SK-N-MC (cell line): ENCODE measurements at places on chromosomes 7 and 10.

- no peak for DNase-seq
These were observed 45.7 kb upstream of the ARID5B start for GRCh38 chr10:61855771-61856170.

GRCh38 chr7:154287356-154287755, 235.2 kb downstream of the DPP6 start:
- DNase-seq = no peak

DNA sequence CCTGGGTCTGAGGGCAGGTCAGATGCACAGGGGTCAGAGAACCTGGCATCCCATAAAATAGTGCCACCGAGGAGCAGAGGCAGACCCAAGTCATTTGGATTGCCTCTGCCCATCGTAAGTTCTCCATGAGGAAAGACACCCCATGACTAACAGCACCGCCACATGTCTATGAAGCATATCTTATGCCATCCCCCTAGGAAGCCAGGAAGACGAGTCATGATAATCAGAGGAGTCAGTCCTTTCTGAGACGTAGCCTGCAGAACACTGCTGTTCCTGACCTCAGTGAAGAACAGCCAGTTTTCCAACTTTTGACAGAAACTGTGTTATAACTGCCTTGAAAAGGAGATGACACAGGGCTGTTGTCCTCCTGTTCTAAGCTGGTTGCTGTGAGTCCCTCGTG, 51.2 kb downstream of the INSYN2A start:
- no peak for DNase-seq

GRCh38 chr7:95901006-95901405, 128.7 kb downstream of the DYNC1I1 start:
- no peak for DNase-seq

DNA sequence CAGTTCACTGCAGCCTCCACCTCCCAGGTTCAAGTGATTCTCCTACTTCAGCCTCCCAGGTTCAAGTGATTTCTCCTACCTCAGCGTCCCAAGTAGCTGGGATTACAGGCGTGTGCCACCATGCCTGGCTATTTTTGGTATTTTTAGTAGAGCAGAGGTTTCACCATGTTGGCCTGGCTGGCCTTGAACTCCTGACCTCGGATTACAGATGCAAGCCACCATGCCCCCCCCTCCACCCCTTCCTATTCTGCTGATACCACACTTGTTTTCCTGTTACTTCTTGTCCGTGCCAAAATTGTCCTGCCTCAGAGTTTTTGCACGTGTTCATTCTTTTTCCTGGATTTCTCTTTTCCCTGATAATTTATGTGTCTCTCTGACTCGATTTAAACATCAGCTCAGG, 62.5 kb downstream of the R3HCC1L start:
- no peak for DNase-seq

GRCh38 chr10:79223091-79224048, 123.9 kb upstream of the PPIF start:
- no peak for DNase-seq

DNA sequence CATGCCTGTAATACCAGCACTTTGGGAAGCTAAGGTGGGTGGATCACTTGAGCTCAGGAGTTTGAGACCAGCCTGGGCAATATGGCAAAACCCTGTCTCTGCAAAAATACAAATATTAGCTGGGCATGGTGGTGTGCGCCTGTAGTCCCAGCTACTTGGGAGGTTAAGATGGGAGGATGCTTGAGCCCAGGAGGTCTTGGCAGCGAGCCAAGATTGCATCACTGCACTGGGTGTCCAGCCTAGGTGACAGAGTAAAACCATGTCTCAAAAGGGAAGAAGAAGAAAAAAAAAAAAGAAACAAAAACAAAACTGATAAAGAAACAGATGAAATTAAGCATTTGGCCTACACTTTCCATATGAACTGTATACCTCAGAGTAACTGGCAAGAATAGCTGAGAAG, 319.2 kb downstream of the PARD3 start:
- no peak for DNase-seq

DNA sequence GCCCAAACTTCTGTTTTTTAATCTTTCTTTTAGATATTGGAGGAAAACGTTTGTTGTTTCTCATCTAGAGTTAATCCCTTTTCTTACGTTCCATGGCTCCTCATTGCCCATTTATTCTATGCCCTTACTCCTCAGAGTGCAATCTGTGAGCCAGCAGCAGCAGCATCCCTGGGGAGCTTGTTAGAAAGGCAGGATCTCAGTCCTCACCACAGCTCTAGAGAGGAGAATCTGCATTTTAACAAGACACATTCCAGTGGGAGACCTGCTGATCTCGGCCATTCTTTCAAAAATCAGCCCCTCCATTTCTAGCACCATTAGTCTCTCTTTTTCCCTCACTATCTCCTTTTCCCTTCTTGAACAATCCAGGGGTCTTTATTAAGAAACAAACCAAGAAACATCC, 84.4 kb upstream of the NOBOX start:
- DNase-seq = no peak

DNA sequence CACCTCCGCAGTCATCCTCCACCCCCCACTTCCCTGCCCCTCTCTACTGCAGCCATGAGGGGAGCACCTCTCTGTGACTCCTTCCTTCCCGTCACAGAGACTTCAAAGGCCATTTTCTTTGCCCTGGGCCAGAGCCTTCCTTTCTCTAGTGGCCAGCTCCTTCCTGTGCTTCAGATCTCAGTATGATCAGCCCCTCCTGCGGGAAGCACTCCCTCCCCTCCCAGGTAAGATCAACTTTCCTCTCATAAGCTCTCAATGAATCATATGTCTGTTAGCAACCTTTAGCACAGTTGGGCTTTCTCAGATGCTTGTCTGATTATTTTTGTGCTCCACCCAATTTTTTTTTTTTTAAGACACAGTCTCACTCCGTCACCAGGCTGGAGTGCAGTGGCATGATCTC, 241.0 kb upstream of the PRSS1 start:
- no peak for DNase-seq

- no peak for DNase-seq
These were observed 67.9 kb downstream of the PRKCQ start for GRCh38 chr10:6512182-6512581.

DNA sequence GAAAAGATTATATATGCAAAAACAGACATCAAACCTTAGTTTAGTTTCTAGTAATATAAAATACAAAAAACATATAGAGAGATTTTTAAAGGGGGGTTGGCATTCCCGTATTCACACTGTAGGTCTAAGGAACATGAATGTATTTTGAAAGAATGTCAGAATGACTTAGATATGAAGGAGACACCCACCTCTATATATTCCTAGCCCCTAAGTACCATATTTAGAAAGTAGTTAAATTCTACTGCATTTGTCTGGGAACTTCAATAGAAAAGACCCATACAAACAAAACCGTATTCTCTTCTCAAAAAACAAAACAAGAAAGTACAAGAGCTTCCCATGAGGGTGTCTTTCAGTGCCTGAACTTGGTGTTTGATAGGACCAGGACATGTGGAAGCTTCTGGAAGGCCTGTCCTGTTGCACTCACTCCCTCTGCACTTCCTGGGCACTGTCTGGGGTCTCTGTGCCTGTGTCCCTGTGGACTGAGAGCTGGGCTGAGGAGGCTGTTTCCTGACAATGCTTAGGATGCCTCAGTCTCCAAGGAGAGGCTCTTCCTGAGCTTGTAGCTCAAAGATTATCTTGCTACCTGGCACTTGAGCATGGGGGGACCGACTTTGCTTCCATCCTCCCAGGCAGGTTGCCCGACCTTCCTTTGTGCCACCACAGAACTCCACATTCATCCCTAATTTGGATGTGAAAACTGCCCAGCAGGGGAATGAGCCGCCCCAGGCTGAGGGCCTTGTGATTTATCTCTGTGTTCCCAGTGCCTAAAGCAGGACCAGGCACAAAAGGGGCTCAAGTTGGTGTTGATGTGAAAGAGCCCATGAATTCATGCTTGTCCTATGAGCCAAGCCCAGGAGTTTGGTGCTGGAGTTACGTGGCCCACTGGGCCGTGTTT, 44.4 kb upstream of the KLF6 start:
- no peak for DNase-seq

GRCh38 chr10:50516171-50516570, 107.6 kb downstream of the SGMS1 start:
- peak; percentile 10 for DNase-seq

- no peak for DNase-seq
These were observed 36.4 kb upstream of the DNAJB6 start for GRCh38 chr7:157300369-157300825.

GRCh38 chr7:131327049-131327625, 539 bp upstream of the MKLN1 start:
- no peak for DNase-seq

- DNase-seq = no peak
These were observed 88.0 kb upstream of the ZMIZ1 start for GRCh38 chr10:78980815-78981214.

DNA sequence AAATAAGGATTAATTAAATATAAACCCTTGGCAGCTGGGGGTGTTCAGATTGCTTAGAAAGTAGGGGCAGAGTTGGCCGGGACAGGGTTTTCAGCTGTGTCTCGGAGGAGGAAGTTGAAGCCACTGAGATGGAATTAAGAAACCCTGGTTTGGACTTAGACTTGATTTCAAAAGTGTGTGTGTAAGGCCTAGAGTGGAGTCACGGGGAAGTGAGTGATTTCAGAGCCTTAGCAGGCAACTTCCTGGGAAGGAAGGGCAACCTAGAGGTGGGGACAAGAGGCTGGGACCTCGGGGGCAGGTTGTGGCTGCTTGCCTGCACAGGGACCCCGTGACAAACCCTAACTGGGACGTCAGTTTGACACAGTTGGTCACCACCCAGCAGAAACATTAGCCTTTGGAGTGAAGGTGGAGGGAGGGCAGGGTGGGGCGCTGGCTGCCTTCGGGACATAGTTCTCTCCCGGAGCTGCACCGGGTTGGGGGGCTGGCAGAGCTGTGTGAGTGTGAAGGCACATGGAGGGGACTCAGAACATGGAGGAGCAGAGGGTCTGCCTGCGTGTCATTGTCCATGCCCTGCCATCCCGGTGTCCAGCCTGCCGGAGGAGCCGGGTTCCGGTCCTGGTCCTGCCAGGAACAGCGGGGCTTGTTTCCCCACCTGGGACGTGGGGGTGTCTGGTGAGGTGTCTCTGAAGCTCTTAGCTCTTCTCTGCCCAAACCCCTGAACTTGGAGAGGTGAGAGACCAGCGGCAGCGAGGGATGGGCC, 1.8 kb downstream of the BRI3 start:
- no peak for DNase-seq

DNA sequence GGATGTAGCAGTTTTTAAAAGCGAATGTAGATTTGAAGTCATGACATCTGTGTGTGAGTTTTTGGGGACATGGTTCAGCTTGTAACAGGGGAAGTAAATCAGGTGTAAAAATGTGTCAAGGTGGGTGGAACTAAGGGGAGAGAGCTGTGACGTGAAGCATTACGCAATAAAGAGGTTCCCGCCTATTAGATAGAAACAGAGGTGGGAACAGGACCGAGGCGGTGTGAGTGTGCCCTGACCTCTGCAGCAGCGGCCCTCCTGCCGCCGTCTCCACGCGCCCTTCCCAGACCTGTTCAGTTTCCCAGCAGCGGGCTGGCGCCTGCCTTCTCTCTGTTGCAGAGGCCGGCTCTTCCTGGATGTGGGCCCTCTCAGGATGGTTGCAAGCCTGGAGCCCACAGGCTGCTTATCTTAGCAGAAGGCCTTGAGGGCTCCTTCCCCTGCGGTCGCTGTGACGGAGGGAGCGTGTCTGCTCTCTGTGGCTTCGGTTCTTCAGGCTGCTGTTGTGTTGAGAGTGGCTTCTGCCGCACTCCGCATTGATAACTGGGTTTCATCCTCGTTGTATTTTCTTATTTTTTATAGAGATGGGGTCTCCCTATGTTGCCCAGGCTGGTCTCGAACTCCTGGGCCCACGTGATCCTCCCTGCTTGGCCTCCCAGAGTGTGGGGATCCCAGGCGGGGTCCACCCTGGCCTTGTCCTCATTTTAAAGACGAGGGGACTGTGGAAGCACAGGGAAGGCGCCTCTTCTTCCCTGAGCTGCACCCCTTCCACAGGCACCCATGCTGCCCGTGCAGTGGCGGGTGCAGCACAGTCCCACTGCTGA, 65.0 kb downstream of the DNAJB6 start:
- DNase-seq = no peak

DNA sequence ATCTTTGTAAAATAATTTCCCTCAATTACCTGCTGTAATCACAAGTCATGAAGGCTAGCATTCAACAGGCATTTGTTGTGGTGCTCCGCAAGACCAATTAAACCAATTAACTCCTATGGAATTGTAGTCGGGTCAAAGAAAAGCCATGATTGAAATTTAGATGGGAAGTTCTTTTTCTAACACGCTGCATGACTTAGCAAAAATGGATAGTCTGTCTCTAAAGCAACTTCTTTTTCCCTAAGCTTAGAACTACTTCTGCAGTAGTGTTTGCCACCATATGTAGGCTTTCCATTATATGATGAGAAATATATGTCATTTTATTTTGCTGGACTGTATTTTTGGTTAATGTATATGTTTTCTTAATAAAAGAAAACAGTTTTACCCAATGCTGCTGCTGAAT, 119.1 kb downstream of the TSPAN12 start:
- no peak for DNase-seq

DNA sequence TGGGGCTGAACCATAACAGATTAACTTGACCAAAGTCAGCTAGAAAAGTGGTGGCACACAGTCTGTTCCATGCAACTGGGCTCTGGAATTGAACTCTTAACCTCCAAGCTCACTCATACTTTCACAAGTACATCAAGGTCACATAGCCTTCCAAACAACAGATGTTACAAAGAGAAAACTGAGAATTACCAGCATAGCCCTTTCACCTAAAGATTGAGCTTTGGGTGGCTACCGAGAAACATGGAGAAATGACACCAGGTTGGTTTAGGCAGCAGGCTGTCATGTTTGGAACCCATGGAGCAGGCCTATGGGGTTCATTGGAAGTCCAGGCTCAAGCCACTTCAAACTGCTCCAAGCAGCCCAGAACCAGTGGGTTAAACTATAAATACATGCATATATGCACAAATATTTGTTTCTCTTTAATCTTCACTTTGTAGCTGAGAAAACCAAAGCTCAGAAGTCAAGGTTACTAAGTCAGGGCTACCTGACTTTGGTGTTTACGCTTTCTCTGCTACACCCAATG, 59.1 kb downstream of the MALSU1 start:
- DNase-seq = no peak

DNA sequence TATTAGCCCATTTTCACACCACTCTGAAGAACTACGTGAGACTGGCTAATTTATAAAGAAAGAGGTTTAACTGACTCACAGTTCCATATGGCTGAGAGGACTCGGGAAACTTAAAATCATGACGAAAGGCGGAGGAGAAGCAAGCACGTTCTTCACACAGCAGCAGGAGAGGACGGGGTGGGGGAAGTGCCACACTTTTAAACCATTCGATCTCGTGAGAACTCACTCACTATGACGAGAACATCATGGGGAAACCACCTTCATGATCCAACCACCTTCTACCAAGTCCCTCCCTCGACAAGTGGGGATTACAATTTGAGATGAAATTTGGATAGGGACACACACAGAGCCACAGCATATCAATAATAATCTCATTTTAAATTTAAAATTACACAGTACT, 80.2 kb downstream of the VWDE start:
- DNase-seq = no peak

GRCh38 chr7:141645188-141645587, 56.8 kb downstream of the DENND11 start:
- no peak for DNase-seq

GRCh38 chr7:70325509-70326101, 727.3 kb downstream of the AUTS2 start:
- no peak for DNase-seq
